ENCODE measurements at places on chromosomes 2 and 18.

DNA sequence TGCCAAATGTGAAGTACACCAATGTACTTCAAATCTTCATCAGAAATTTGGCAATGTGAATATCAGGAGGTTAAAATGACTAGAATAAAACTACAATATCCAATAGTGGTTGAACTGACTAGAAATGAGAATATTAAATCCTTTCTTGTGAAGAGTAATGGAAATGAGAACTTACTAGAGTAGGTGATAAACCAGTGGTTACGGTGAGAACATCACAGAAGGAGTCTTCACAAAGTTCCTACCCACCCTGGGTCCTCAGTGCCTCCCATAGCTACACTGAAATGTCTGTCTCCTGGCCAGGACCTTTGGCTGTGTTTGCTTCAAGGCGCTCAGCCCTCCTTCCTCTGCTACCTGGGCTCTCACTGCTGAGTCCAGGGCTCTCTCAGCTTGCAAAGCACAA is 289.7 kb downstream of the STK39 start:
- DNase-seq, result no peak

DNA sequence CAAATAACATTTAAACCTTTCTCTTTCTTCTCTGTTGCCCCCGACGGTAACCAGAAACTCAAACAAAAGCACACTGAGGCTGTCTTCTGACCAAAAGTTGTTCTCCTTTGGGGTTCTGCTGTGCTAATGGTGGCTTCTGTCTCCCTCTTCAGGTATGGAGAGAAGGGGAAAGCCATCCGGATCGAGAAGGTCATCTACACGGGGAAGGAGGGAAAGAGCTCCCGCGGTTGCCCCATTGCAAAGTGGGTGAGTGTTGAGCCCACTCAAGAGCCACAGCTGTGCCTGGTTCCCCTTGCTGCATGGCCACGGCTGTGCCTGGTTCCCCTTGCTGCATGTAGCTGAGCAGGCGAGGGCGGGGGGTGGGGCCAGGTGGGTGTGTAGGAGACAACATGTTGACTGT is 67.4 kb downstream of the BOLA3 start:
- DNase-seq, result peak; percentile 46

GRCh38 chr2:218984239-218985020 is 554 bp downstream of the FEV start:
- DNase-seq, result no peak

DNA sequence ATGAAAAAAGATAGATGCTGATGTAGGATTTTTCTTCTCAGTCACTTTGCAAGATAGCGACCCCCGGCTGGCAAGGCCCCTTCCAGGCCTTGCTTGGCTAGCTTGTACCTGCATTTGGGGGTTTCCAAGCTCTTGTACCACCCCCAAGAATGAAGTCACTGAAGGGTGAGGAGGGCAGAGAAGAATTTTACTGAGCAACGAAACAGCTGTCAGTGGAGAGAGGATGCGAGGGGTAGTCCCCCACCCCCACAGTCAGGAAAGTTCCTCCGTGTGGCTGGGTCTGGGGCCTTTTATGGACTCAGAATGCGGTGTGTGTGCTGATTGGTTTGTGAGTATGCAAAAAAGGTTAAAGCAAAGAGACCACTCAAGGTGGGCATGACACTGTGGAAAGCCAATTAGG is 382.0 kb downstream of the GPD2 start:
- no peak for DNase-seq

DNA sequence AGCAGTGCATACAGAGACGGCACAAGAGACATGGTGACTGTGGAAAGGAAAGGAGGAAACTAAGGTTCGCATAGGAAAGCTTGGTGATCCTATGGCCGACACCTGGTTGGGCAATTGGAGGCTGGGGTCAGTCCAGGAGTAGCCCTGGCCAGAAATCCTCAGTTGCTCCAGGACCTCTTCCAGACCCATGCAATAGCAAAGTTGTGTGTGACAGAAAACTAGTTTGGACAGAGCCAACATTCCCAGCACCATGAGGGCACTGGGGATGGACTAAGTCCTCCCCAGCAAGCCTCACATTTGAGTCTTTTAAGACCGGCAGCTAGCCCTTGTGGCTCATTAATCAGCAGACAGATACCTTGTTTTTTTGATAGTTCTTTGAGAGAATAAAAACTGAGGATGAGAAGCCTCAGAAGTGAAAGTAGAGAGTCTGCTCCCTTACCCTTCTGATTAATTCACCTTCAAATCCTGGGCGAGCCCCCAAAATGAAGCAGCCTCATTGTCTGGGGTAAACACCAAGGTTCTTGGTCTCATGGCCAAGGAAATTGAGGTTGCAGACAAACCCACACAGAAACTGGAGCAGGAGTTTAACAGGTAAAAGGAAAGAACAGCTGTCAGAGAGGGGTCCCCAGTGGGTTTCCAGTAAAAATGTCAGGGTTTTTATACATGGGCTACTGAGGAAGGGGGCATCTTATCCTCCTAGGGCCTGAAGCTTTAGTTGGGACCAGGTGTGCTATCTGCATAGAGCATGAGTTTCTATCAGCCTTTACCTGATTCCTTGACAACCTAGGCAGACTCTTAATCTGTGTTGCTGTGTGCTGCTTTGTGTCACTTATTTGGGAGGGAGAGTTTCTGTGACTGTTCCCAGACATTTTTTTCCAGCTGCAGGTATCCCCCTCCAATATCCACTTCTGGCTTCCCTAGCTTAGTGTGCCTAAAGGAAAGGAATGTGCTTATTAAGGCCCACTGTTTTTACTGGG is 39.1 kb downstream of the STK17B start:
- DNase-seq, result no peak

GRCh38 chr2:38933653-38934052 is 44.0 kb downstream of the ARHGEF33 start:
- no peak for DNase-seq

DNA sequence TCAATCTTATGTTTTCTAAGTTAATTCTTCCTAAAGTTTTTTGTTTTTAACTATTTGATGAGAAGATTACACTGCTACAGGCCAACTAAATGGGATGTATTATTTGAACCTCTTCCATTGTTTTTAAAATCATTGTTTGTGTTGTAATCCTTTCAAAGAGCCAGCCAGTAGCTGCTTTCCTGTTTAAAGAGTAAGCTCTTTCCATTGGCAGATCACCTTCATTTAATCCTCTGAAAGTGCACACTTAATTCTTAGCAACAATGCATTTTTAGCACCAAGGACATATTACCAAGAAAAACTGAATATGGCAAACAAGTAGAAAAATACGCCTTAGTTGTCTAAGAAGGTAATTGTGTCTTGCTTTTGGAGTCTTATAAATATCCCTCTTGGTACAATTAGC is 54.0 kb downstream of the MEIS1 start:
- DNase-seq, result no peak

DNA sequence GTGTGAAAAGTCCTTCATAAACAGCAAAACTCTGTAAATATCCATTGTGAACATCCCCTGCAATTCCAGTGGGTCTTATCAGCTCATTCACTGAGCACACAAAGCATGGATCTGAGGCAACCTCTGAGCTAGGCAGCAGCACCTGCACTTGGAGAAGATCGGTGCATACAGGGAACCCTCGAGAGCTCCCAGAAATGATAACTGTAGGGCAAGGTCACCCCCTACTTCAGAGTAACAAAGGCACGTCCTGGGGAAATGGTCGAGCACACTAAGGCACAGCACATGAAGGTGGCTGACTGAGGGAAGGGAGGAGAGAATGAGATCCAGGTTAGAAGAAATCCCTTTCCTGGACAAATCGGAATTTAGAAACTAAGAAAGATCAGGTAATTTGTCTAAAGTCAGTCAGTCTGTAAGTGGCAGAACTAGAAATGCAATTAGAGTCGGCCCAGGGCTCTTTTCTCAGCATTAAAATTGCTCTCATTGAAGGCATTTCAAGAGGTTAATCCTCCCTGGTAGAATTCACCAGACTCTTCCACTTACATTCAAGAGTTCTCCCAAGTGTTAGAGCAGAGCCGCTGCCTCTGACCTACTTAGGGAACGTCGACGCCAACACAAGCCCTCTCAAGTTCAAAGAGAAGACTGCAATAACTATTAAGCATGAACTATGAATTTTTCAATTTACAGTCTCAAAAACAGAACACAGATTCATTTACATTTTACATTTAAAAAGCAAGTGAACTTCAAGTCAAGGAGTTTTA is 45.9 kb downstream of the PXDN start:
- DNase-seq, result no peak

GRCh38 chr18:59898093-59898492 is 1.7 kb upstream of the PMAIP1 start:
- DNase-seq, result no peak

DNA sequence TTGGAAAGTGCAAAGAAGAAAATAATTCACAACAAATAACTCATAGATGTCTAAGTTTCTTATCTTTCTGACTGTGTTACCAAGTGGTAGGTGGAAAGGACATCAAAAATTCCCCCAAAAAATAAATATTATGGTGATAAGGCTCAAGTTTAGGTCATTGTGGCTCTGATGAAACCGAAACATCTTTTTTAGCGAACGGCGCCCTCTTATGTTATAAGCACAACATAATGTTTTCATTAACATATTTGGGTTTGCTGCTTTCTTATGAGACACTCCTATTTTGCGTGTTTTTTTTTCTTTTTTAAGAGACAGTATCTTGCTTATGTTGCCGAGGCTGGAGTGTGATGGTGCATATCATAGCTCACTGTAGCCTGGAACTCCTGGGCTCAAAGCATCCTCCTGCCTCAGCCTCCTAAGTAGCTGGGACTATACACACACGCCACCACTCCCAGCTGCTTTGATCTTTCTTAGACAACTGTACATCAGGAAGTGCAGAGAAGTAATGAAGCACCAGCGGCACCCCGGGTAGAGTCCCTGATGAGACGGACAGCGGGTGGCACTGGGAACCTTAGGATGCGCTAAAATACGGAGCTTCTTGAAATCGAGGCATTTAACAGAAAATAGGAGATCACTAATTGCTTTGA is 38.5 kb upstream of the SLC35G4 start:
- no peak for DNase-seq

- DNase-seq, result no peak
These were observed 7.0 kb upstream of the PAX3 start for GRCh38 chr2:222305516-222306392.

- DNase-seq, result no peak
These were observed 2.5 kb upstream of the HOXD4 start for GRCh38 chr2:176148751-176149421.

- no peak for DNase-seq
These were observed 277.4 kb downstream of the NRXN1 start for GRCh38 chr2:50754514-50754913.

DNA sequence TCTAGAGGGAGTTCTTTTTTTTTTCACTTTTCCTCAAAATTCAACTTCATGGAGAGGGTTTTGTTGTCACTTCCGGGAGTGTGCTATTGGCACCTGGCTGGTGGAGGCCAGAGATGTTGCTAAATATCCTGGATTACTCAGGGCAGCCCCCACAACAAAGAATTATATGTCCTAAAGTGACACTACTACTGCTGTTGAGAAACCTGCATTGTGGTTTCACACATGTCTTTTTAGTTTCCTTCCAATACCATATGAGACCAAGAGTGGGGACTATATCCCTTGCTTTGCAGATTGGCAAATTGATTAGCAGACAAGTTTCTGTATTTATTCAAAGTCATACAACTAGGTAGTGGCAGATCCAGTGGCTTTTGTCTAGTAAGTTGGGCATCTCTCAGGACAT is 826.8 kb downstream of the TRIB2 start:
- no peak for DNase-seq

GRCh38 chr2:117958186-117958585 is 55.7 kb downstream of the CCDC93 start:
- DNase-seq, result no peak

GRCh38 chr2:95121093-95121406 is 558 bp downstream of the MRPS5 start:
- no peak for DNase-seq

GRCh38 chr2:186780701-186781316 is 68.2 kb downstream of the ZSWIM2 start:
- no peak for DNase-seq

- no peak for DNase-seq
These were observed 7.4 kb downstream of the SKOR2 start for GRCh38 chr18:47244086-47244485.

GRCh38 chr18:70194227-70194890 is 11.1 kb downstream of the RTTN start:
- no peak for DNase-seq

- DNase-seq, result no peak
These were observed 141.5 kb upstream of the MYCN start for GRCh38 chr2:15798701-15799431.

DNA sequence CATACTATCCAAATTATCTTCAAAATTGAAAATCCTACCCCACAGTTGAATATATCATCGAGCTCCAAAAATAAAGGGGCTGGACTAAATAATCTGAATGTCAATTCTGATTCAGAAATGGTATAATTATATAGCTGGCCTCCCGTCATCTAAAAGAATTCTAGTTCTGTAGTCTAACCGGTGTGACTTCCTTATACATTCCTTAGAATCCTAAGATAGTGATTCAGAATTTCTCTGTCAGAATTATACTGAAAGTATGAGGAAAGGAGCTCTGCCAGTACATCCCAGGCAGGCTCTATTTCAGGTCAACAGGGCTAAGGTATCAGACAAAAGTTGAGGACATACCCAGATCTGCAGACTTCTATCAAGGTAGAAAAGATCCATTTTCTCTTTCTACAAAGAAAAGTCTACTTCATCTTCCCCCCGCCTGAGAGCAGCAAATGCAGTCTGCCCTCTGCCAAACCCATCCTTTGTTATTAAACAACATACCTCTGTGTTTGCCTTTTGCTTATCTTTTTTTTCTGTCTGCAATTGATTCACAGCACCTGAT is 128.5 kb downstream of the METTL4 start:
- DNase-seq, result no peak

- DNase-seq, result peak; percentile 25
These were observed 10.0 kb upstream of the GBX2 start for GRCh38 chr2:236177967-236178889.

- no peak for DNase-seq
These were observed 247.1 kb downstream of the OSR1 start for GRCh38 chr2:19111354-19111753.

DNA sequence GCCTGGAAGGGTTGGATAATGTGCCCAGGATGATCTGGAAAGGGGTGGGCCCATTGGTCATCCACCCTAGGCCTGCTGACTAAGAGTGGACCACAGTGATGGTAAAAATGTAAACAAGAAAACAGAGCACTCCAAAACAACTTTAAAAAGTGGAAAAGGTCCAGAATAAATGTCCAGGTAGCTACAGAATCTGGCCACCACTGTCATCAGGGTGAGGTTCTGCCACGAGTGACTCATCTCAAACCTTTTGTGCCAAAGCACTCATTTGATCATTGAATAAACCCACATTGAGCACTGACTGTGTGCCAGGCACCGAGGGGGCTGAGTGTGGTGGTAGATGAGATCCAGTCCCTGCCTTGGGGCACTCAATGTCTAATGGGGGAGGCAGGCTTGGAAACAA is 64.9 kb downstream of the EMX1 start:
- DNase-seq, result no peak

All from pons (tissue), 1 donor.